Gastrocnemius medialis (tissue), 4 donors: ENCODE measurements at places on chromosomes 1 and 21. TPM values are rescaled to one million over a fixed set of nuclear protein-coding genes. Genes with fewer than 3 reads are reported as not detected.

DNA sequence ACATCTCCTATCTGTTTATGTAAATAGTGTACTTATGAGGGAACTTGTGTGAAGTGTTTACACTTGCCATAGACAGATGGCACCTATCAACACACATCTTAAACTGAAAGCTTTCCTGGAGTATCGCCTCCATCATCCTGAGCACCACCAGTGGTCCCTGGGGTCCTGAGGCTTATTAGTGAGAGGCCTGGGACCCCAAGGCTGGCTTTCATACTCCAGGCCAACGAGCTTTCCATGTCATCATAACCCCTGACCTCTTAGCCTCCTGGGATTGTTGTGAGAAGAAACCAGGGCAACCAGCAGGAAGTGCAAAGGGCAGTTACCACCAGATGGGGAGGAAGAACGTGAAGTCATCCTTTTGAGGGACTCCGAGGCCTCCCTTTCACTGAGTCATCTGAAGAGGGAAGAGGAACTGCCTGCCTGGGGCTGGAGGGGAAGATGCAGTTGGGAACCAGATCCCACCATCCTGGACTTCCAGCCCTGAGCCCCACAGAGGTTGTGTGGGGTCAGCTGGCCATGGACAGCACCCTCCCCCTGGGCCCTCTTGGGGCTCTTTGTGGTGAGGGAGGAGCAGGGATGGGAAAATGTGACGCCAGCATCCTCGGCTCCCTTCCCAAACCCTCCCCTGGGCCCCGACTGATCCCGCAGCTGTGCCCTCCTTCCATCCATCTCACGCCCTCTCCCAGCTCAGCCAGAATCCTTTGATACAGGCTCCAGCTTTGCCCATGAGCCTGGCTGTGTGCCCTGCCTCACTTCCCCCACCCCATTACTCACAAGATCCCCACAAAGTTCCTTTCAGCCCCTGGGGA, 5.8 kb downstream of the INKA2 start:
- no peaks in the 10 kb centered on the region for H3K27me3 ChIP-seq
- no peaks in the 10 kb centered on the region for H3K36me3 ChIP-seq
- DNase-seq, result peak; percentile 67
- peak overlapping the region; percentile 70 for H3K27ac ChIP-seq
- H3K4me1 ChIP-seq, result peaks cover 92% of the 10 kb centered on the region

The ZBTB8A gene
- 2.5 TPM for total RNA-seq

DNA sequence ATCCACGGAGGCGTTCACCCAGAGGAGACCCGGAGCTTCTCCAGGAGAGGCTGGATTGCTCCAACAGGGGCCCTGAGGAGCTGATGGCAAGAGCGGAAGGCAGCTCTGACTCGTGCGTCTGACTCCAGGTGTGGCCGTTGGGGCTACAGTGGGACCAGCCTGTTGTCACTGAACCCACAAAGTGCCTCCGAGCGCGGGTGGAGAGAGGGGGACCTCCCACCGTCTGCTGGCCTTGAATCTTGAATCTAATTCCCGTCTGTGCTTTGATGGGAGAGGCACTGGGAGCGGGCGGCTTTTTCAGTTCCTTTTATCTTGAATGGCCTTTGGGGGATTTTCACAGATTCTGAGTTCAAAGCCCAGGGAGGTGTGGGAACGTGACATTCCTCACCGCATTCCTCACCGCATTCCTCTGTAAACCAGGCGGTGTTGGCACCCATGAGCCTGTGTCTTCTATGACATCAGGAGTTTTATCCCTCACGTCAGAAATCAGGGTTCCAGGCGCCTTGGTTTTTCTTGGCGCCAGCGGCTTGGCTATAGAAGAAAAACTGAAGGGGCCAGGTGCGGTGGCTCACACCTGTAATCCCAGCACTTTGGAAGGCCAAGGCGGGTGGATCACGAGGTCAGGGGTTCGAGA, 39.2 kb upstream of the COL18A1 start:
- H3K27me3 ChIP-seq, result peaks cover 5% of the 10 kb centered on the region
- no peak for DNase-seq
- no peaks in the 10 kb centered on the region for H3K36me3 ChIP-seq
- H3K4me1 ChIP-seq, result peaks cover 8% of the 10 kb centered on the region
- peak overlapping the region; percentile 83 for H3K27ac ChIP-seq

DNA sequence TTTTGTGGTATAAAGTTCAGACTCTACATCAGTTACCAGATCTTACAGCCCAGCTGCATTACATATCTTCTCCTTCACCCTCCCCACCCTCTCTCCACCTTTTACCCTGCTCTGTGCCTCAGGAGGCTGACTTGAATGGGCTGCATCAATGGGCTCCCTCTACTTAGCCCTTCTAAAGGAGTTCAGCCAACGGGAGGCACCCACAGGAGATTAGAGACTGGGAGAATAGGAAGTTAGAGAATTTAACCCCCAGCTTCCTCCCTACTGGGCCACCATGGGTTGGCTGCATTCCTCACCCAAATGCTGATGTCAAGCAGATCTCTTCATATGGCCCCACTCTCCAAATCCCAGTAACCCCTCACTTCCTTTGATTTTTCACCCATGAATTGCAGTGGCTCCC, 17.1 kb upstream of the DUSP23 start:
- DNase-seq, result no peak
- H3K4me1 ChIP-seq, result no peaks in the 10 kb centered on the region
- no peaks in the 10 kb centered on the region for H3K36me3 ChIP-seq
- H3K27ac ChIP-seq, result no peak overlapping the region
- H3K4me3 ChIP-seq, result no peak overlapping the region

The OPRD1 gene
- 0.15 TPM for total RNA-seq
